ENCODE measurements at places on chromosomes 16 and 17.

- DNase-seq = no peak
Observed at GRCh38 chr17:56610321-56610720, 16.8 kb downstream of the NOG start.

- DNase-seq = no peak
Observed at GRCh38 chr17:50538549-50539410, 6.2 kb downstream of the EPN3 start.

DNA sequence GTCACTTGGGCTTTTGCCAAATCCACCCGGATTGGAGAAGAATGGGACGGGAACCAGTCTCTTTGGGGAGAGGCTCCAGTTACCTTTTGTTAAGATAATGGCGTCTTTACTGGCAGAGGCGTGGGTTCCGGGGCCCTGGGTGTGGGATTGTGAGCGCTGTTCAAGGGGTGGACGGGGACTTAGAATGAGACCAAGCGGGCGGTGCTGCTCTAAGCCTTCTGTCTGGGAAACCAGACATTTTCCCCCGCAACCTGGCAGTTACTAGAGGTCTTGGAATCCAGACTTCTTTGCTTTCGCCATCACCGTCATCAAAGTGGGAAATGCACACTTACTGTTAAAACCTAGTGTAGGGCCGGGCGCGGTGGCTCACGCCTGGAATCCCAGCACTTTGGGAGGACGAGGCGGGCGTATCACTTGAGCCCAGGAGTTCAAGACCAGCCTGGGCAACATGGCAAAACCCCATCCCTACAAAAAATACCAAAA, 706 bp downstream of the TEN1 start:
- DNase-seq = no peak

DNA sequence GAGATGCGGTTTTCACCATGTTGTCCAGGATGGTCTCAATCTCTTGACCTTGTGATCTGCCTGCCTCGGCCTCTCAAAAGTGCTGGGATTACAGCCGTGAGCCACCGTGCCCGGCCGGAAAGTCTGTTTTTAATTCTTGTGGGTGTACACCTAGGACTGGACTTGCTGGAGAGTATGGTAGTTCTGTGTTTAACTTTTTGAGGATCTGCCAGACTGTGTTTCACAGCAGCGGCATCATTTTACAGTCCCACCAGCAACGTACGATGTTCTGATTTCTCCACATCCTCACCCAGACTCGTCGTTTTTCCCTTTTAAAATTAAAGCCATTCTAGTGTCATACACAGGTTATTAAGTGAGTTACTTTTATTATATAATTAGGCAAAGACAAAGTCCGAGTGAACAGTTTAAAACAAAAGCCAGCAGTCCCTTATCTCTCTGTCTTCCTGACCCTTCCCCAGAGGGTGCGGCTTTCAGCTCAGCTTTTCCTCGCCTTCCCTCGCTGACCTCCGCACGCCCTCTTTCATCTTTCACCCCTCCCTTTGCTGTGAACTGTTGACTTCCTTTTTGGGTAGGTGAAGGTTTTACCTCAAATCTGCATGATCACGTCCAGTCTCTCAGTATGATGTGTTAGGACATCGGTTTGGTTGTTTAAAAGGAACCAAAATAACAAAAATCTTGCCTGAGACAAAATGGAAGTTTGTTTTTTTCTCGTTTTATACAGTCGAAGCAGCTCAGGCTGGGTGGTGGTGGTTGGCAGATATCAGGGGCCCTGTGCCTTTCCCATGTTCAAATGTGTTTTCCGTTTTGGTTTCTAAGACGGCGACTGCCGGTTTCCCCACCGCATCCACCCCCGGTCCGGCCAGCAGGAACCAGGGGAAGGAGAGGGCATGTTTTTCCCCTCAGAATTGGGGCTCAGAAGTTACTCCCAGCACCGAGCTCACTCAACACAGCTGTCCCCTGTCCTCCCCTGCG, 18.0 kb downstream of the FAM234A start:
- DNase-seq = no peak

DNA sequence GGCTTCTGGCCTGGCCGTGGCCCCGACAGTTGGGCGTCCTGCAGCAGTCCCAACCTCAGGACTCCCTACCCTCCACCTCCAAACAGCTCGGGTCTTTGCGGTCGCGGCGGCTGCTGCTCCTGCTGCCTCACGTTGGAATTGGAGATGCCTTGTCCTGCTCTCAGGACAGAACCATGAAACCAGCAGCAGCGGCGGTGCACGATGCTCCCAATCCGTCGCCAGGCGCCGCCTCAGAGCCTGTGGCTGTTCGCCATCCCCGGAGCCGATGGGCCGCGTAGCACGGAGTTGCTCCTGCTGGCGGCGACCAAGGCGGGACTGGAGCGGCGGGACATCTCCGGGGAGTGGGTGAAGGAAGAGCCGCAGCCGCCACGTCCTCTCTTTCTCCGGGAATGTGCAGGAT, 1965.9 kb downstream of the TP53TG3F start:
- no peak for DNase-seq

DNA sequence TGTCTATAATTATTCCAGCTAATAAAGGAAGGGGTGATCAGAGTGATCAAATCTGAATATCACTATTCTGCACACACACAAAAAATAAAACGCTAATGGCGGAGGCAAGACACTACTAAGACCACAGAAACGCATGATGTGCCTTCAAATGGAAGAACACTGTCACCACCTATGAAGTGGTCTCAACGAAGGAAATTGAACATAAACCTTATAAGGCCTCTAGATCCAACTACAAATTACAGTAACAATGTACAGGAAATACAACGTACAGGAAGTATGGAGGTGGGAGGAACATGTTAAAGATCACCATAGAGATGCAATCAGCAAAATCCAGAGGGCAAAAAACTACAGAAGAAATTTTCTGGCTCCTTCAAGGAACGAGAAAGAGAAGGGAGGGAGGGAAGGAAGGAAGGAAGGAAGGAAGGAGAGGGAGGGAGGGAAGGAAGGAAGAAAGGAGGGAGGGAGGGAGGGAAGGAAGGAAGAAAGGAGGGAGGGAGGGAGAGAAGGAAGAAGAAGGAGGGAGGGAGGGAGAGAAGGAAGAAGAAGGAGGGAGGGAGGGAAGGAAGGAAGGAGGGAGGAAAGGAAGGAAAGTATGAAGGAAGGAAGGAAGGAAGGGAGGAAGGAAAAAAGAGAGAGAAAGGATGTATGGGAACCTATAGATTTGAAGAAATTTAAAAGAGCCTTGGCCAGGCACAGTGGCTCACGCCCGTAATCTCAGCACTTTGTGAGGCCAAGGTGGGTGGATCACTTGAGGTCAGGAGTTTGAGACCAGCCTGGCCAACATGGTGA, 3.1 kb upstream of the SGCA start:
- DNase-seq = no peak

DNA sequence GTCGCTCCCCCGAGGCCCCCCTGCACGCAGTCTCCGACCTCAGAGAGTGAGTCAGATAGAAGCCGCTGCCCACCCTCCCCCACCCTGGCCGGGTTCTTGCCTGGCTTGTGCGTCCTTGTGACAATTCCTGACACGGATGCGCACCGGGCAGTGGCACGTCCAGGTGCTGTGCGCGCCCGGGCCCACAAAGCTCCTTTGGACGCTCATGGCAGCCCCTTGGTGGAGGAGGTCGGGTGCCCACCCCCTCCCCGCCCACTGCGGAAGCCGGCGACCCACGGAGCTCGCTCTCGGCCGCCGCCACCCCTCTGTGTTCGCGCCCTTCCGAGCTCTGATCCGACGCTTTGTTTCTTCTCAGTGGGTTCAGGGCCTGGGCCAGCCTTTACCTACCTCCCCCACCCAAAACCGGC, 662 bp upstream of the TUBB3 start:
- DNase-seq = peak; percentile 30

DNA sequence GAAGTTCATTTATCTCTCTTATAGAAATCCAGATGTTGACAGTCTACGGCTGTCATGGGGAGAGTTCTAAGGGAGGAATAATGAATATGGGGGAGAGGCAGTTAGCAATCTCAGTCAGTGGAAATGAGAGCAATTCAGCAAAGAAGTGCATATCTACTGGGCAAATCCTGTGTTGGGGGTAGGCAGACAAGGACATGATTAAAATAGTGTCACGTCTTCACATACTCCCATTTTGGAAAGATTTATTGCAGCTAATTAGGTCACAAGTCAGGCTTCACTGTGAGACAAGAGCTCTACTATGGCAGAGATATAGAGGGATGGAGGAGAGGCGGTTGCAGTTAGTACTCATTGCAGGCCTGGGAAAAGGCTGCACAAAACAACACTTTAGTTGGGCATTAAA, 29.8 kb downstream of the LRRC36 start:
- DNase-seq = no peak

DNA sequence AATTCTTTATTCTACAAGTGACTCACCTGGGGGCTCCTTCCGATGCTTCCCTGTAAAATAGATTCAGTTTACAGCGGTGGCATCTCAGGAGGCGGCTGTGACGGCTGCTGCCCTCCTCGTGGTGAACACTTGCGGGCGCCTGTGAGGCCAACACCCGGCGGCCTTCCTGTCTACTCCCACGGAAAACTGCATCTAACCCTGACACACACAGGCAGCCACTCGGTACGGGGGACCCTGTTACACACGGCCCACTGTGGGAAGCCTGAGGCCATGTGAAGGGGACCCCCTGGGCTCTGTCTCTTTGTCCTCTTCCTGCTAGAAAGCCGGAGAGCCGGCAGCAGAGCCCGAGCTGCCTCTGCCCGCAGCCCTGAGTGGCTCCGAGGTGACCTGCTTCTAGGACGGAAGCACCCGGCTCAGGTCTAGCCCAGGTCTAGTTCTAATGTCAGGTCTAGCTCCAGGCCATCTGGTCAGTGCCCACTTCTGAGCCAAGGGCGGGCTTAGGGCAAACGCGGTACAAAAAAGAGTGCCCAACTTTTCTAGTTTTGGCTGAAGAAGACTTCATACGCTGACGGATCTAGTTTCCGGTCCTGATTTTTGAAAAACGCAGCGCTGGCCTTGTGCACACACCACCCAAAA, 159.4 kb downstream of the ENGASE start:
- no peak for DNase-seq

DNA sequence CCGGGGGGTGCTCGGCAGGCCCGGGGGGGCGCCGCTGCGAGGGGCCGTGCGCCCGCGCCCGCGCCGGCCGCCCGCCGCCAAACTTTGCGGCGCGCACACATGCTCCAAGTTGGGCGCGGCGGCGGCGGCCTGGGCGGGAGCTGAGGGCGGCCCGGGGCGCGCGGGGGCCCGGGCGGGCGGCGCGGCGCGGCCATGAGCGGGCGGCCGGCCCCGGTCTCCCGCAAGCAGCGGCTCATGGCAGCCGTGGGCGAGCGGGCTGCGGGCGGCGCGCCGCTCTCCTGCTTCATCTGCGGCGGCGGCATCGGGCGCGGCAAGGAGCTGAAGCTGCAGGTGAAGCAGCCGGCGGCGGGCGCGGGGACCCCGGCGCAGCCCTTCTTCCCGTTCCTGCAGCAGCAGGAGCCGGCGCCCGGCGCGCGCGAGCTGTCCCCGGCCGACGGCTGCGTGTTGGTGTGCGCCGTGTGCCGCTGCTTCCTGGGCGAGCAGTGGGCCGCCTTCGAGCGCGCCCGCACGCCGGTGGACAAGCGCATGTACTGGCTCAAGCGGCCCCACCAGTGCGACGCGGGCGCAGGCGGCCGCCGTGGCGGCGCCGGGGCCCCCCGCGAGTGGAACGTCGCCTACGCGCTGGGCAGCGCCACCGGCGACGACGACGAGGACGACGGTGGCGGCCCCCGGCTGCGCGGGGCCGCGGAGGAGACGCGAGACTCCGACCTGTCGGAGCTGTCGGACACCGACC, 57.2 kb upstream of the CIBAR2 start:
- DNase-seq = no peak

DNA sequence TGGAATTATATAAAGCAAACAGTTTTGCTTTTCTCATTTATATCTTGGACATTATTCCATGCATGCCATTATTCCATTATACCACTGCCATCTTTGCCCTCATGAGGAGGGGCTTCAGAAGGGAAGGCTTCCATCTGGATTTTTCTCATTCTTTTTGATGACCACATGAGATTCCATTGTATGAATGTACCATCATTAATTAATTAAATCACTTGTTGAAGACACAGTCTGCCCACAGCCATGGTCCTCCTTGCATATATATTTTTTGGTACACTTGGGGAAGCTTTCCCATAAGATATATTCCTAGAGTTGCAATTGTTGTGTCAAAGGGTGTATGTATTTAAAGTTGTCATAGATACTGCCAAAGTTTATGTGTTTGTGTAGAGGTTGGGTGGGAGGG, 7.1 kb downstream of the ARL4D start:
- DNase-seq = no peak

DNA sequence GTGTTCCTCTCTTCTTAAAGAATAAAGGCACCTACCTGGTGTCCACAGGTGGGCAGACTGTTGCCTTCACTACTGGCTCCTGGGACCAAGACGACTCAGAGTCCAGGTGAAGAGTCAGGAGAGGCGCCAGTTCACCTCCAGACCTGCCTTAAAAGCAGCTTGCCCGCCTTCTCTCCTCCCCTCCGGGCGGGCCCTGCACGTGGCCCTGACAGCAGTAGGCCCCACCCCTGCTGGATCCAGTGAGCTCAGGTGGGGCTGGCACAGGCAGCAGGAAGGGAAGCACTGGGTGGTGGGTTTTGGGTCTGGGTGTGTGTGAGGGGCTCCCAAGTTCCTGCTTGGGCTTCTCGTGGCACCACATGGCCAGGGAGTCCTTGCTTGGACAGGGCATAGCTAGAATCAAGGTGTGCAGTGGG, at the start of gene TNS4:
TSS of gene TNS4 (minus strand) at position 125 of the 413 bp plus-strand sequence. CDS start 5,198 bp downstream, outside the sequence.
- no peak for DNase-seq

- no peak for DNase-seq
Observed at GRCh38 chr16:47323241-47323640, 137.6 kb downstream of the ITFG1 start.

- no peak for DNase-seq
Observed at GRCh38 chr17:82627405-82627804, 20.8 kb downstream of the WDR45B start.

DNA sequence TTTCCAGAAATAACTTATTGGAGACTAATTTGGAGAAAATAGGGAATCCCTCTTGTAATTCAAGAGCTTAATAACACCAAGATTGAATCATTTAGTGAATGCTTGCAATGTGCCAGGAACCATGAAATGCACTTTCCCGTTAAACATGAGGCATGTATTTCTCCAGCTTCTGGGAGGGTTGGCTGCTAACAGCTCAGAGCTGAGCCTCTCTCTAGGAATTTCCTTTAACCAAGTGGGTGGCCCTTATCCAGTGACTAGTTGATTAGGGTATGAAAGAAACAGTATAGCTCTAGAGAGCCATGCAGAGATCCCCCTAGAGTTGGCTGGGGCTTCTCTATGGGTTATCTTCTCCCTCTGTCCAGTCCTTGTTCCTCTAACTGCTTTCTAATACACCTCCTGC, 356.4 kb upstream of the GOT2 start:
- DNase-seq = no peak

DNA sequence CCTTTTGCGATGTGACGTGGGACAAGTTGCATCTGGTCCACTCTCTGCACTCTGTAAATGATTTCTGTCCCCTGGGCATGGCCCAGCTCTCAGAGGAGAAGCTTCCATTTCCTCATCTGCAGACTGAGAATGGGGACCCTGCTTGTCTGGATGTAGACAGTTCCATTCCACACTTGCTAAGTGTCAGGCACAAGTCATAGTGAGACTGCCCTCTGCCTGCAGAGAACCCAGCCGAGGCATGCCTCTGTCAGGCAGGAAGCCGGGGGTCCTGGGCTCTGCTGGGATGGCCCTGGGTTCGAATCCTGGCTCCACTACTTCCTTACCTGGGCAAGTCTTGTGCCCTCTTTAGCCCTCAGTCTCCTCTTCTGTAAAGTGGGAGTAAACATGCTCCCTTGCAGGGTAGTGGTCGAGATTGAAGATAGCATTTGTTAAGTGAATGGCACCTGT, 4.1 kb downstream of the MAP2K3 start:
- no peak for DNase-seq

- DNase-seq = no peak
Observed at GRCh38 chr16:4826526-4826925, 20.6 kb downstream of the GLYR1 start.

- no peak for DNase-seq
Observed at GRCh38 chr17:57874434-57875289, 24.8 kb upstream of the MRPS23 start.

Measured in NCI-H345 (cell line).